Mucosa of descending colon (tissue), 3 donors: ENCODE measurements at places on chromosomes 3 and 15.

DNA sequence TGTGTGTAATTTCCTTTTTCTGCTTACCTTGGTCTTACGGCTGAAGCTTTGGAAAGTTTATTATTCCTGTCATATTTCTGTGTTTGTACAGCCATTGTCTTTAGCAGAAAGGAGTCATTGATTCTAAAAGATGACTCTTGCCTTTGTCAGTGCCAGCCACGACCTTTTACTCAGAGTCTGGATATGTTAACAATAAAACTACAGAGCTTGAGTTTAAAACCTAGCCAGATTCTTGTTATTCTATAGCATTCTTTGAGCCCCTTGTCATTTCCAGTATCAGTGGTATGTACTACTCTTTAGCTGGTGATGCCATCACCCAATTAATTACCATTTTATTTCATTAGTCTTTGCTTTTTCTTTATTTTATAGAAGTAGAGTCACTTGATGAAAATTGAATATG lies 142.4 kb downstream of the TCF12 start:
- no peak for DNase-seq

DNA sequence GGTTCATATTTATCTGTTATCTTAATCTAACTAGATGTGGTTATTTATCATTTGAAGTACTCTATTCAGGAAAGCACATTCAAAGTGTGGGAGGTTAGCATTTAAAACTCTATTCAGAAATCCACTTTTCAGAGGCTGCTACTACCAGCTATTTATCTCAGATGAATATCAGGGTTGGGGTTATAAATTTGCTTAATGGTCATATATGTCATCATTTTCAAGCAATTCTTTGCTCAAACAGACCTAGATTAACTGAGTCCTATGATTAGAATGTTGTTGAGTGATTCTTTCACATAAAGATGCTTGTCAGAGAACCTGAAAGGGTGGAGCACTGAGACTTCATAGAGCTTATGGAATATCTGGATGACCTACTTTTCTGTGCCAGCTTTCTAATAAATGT lies 436.9 kb upstream of the TGFBR2 start:
- DNase-seq = no peak

DNA sequence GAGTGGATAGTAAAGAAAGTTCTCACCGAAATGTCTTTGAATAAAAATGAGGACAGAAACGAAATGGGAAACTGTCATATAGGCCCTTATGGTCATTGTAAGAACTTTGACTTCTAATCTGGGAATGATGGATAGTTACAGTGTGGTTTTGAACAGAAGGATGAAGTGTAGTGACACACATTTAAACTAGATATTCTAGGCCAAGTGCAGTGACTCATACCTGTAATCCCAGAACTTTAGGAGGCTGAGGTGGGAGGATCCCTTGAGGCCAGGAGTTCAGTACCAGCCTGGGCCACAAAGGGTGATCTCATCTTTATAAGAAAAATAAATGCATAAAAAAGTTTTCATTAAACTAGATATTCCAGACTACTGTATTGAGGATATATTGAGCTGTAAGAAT lies 452.8 kb downstream of the ROBO1 start:
- DNase-seq = no peak

DNA sequence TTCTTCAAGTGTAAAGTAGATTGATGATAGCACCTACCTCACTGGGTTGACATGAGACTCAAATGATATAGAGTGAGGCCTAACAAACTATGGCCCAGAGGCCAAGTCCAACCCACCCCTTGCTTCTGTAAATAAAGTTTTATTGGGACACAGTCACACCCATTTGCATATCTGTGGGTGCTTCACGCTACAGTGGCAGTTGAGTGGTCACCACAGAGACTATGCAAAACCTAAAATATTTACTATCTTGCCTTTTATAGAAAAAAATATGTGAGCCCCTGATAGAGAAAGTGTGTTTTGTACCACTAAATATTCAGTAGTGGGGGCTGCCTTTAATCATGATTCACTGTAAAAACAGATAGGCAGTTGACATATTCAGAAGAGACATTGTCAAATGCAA lies 38.0 kb downstream of the ACAN start:
- DNase-seq = no peak

DNA sequence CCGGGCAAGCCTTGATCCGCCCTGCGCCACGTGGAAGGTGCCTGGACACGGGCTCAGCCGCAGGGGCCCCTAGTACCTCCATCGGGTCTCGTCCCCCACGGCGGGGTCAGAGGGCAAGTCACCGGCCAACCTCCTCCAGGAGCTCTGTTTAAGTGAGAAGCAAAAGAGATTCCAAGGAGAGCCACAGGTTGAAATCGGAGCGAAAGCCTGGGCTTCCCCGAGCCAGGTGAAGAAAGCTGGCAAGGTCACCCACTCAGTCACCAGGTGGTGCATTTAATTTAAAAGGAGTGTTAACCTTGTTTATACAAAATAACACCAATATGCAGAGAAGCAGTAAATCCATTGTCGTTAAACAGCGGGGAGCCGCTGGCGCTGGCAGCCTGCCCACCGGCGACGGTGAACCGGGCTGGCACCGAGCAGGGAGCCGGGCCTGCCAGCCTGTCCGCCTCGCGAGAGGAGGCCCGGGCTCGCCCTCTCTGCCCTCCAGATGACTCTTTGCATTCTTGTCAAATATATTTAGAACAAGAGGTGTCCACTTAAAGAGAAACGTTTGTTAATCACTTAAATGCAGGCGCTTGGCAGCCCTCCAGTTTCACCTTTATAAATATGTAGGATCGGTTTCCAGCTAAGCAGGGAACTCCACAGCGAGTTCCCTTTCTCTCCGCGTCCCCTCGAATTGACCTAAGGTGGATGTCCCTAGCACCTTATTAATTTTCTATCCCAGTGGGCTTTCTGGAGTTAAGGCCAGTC lies 277.3 kb upstream of the NR2F2 start:
- DNase-seq = peak; percentile 45

- no peak for DNase-seq
Observed at GRCh38 chr15:96442076-96442475, 111.6 kb downstream of the NR2F2 start.
